Activated CD4-positive, CD25-positive, alpha-beta regulatory T cell (primary cell): ENCODE measurements at places on chromosomes 3 and 15.

DNA sequence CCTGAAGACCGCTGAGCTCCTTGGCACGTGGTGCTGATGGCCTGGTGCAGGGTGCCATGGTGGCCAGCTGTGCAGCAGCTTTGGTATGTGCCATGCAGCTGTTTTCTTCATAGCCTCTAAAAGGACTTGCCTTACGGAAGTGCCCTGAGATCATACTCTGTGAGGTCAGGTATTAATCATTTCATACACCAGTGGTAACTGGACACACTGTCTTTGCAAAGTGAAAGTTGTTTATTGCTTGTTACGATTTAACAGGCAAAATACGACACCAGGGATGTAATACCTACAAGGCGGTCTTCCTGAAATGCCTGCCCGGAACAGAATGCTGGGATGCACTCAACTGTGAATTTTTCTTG is 184.6 kb downstream of the ATP10A start:
- no peak for DNase-seq

GRCh38 chr15:76863693-76864092 is 41.4 kb downstream of the SCAPER start:
- no peak for DNase-seq

GRCh38 chr15:39855400-39855799 is 64.7 kb downstream of the GPR176 start:
- DNase-seq = no peak

GRCh38 chr15:74034206-74034755 is 39.8 kb downstream of the PML start:
- DNase-seq = no peak
